Caki2 (cell line): ENCODE measurements at places on chromosomes 16 and 17. TPM values are rescaled to one million over a fixed set of nuclear protein-coding genes. Genes with fewer than 3 reads are reported as not detected.

- no peak for DNase-seq
Measured at GRCh38 chr16:16120382-16121184, 102.7 kb downstream of the ABCC6 start.

The ABCA10 gene
- total RNA-seq, result 0.07 TPM in 1 of 2 replicates, not detected in the other

DNA sequence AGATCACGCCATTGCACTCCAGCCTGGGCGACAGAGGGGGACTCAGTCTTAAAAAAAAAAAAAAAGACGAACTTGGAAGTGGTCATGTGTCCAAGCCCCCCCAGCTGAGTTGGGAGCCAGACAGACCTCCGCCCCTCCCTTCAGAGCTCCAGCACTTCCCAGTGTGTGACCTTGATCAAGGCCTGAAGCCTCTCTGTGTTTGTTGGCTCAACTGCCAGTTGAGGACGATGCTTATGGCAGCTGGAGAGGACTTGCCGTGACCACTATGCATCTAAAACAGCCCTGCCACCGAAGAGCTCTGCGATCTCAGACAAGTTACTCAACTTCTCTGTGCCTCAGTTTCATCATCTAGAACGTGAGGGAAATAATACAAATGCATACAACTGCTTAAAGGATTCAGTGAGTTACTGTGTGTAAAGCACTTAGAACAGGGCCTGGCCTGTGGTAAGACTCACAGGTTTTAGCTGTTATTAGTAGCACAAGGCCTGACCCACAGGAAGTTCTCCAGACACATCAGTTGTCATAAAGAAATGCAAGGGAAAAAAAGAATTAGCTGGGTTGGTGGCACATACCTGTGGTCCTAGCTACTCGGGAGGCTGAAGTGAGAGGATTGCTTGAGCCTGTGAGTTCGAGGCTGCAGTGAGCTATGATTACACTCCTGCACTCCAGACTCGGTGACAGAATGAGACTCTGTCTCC is 7.0 kb upstream of the IL27 start:
- no peak for DNase-seq

DNA sequence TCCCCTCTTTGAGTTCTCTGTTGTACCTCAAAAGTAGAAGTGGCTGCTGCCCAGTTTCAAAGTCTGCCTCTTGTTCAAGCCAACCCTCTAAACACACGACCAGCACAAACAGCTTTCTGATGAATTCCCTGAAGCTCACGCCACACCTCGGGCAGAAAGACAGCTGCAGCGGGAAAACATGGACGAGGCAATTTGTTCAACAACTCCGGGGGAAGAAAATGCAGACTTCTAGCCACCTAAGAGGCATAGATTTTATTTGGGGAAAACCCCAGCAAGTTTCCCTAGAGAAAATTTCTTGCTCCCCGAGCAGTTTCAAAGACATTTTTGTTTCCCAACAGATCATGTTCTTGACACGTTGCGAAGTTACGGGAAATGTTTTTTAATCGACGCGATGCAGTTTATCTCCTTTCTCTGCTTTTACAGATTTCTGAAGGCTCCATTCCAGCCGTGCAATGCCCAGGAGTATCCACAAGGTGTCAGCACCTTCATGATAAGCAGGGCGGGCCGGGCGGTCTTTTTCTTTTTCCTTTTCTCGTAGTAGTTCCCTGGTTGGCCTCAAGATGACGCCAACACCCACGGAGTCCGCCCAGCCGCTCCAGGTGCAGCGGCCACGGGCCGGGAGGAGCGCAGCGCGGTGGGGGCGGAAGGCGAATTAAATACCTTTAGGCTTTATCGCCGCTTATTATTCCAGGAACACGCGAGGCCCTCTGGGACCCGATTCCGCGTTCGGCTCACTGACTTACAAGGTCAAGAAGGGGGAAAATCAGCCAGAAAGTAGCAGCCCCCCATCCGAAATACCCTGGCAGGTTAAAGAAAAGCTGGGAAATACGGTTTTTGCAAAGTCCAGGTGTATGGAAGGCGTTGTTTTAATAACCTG is 2.9 kb upstream of the FOXC2 start:
- peak; percentile 82 for DNase-seq

GRCh38 chr17:78759203-78759968 is 22.7 kb downstream of the CYTH1 start:
- DNase-seq, result no peak

GRCh38 chr17:69144331-69145255 is 2.9 kb upstream of the ABCA6 start:
- no peak for DNase-seq

The SLC5A10 gene
- not detected in 2 replicates for total RNA-seq

The C16orf74 gene
- total RNA-seq, result 25.9 and 27.2 TPM in 2 replicates

GRCh38 chr16:4347010-4347409 is 4.1 kb downstream of the PAM16 start:
- no peak for DNase-seq

DNA sequence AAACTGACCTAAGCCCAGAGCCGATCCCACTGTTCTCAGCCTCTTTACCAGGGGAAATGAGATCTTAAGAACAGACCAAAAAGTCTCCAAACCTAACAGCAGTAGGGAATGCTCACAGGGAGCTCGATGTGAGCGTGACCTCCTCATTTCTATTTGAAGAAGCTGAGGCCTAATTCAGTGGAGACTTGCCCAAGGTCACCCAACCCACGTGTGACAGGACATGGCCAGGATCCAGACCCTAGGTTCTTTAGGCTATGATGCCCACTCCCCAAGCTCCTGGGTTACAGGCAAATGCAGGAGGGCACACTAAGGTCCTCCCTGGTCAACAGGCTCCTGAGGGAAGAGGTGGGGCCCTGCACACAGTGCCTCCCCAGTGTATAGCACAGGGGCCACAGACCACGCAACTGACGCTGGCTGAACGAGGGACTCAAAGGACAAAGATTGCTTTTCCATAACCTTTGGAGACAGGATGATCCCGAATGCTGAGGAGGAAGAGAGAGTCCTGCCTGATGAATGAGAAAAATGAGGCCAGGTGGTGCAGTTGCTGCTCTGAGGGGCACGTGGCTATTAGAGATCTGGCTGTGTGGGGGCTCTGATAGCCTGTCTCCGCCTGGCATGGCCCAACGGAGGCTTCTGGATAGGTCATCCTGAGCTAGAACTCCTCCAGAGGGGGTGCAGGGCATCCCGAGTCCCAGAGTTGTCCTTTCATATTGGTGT is 24.0 kb downstream of the MAP3K14 start:
- DNase-seq, result no peak

The MPV17L gene
- total RNA-seq, result not detected in 2 replicates

DNA sequence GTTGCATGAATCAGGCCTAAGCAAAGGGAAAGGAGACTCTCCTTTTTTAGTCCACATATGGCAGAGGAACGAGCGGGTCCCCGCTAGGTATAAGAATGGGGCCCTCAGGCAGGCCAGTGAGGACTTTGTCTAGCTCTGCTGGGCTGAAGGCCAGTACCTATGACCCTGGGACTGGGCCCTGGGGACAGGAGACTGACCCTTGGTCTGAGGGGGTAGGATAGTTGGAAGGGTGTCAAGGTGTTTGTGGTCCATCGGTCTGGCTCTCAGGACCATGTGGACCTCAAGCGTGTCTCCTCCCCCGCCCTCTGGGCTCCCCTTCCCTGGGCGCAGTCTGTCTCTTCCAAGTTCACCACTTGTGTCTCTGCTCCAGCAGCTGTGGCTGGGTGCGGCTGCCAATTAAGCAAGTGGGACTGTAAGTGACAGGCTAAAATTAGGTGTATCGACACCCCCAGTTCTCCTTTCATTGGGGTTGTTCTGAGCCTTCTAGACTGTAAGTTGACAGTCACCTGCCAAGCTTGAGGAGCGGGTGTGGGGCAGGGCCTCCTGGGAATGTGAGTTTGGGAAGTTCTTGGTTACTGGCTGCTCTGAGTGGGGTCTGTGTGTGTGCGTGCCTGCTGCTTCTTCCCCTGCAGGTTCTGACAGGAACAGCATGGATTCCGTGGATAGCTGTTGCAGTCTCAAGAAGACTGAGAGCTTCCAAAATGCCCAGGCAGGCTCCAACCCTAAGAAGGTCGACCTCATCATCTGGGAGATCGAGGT is 24.5 kb downstream of the AKAP1 start:
- no peak for DNase-seq

- no peak for DNase-seq
Measured at GRCh38 chr17:68863091-68863652, 92.0 kb downstream of the ABCA8 start.

GRCh38 chr16:85453194-85453678 is 159.9 kb upstream of the GSE1 start:
- no peak for DNase-seq

GRCh38 chr16:11010575-11011221 is 66.3 kb downstream of the CLEC16A start:
- no peak for DNase-seq

DNA sequence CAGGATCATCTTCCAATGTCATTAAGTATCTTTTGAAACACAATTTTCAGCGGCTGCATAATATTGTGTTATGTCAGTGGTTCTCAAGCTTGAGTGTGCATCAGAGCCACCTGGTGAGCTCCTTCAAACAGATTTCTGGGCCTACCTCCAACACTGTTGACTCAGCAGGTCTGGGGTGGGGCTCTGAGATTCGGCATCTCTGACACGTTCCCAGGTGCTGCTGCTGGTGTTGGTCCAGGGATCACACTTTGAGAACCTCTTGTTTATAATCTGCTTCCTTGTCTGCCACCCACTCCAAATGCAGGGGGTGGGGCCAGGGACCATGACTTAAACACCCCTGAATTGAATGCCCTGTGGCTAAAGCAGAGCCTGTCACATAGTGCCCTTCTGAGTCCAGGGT is 73.8 kb upstream of the HNF1B start:
- DNase-seq, result peak; percentile 77

The BCAR1 gene
- total RNA-seq, result 85.7 and 94.2 TPM in 2 replicates

DNA sequence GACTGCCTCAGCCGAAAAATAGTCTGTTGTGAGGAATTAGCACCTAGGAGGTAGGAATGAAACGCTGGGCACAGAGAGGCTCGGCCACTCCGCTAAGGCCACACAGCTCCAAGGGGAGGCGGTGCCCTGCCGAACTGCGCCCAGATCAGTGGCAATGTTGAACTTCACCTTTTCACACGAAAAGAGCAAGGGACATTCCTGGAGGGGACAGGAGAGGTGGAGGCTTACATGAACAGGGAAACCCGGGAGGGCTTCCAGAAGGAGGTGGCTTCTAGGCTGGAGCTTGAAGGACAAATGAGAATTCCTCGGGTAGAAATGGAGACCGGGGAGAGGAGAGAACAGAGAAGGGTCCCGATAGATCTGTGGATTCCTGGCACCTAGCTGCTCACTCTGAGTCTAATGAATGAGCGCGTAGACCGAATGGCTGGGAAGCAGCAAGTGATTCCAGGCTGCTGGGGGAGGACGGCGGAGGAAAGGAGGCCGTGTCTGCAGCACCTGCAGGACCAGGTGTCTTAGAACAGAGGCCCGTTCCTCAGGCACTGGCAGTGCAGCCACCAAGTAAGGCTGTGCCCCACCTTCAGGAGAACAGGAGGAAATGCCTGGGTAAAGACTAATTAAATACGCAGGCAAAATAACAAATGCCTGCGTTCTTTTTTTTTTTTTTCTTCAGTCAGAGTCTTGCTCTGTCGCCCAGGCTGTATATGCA is 722 bp upstream of the SLC38A10 start:
- DNase-seq, result peak; percentile 67

The ZPBP2 gene
- not detected in 2 replicates for total RNA-seq

DNA sequence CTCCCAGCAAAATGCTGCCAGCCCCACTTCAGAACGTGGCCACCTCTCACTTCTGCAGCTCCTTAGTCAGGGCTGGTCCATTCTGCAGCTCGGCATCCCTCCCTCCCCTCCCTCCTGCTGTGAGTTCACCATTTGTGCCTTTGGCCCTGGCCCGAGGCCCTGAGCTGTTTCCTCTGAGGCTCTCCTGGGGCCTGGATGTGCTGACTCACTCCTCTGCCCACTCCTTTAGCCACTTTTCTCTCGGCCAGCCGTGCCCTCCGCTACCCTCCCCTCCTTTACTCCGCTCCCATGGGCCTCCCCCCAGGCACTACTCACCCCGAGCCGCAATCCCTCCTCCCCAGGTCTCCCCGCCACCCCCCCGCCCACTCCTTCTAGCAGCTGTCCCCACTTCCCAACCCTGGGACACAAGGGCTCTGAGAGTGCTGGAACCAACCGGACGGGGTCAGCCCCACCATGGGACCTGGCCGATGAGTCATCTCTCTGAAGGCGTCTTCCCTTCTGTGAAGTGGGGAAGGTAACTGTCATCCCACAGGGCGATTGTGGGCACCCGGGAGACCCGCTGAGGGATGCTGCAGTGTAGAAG is 11.5 kb downstream of the KCNG4 start:
- peak; percentile 89 for DNase-seq

The KDM6B gene
- total RNA-seq, result 0.27 TPM in 1 of 2 replicates, not detected in the other

GRCh38 chr17:66277191-66277590 is 25.2 kb upstream of the PRKCA start:
- no peak for DNase-seq

The TLCD3B gene
- 1.4 and 3.4 TPM in 2 replicates for total RNA-seq

GRCh38 chr17:38873640-38874380 is 4.0 kb downstream of the LASP1 start:
- peak; percentile 58 for DNase-seq

DNA sequence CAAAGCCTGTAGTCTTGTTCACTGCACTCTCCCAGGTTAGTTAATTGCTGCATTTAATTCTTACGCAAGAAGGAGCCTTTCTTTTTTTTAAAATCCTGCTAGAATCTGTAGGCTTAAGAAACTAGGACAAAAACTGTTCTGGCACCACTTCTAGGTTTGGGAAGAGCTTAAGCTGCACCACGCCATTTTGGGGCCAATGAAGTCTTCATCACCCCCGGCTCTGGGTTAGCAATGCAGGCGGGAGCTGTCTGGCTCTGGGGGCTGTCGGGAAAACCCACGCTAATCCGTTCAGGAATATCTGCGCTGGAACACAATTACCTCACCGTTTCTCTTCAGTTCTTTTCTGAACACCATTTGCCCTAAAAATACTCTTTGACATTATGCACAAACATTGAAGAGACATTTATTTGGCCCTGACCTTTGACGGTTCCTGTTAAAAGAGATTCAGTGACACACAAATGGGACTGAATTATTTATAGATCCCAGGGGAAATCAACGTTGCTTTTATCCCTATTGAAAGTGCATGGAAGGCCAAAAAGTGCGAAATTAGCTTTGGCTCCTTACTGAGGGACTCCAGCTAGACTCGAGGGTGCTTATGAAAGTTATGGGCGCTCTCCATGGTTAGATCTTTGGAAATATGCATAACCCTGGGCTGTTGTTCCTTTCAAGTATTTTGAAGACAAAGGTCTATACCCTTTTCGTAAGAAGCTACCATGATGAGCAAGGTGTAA is 249.2 kb downstream of the HAPSTR1 start:
- no peak for DNase-seq

DNA sequence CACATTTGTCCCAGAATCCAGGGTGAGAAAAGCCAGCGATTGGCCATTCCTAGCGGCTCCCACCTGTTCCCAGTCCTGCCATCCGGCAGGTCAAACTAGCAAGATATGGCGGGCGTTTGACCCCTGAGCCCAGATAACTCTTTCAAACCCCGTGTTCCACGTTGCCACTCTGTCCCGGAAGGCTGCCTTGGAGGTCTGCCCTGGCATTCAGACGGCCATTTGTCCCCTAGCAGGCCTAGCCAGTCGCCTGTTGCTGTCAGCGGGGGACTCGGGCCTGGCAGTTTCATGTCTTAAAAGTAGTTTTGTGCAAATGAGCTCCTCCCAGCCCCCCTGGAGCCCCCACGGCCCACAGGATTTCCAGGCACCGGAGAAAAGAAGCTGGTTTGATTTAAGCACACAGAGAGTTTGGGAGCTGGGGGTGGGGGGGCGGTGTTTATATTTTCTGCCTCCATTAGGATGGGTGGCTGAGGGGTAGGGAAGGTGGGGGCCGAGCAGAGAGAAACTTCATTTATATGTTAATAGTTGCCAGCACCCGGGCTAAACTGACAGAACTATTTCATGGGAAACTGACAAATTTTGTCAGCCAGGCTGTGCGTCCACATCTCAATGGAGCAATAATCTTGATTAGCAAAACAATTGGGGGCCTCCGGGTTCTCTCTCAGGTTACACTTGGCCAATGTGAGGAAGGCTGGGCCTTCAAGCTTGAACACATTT is 240.9 kb upstream of the SALL1 start:
- DNase-seq, result no peak

The TNFRSF17 gene
- not detected in 2 replicates for total RNA-seq
